ENCODE measurements at places on chromosomes 6 and 20. TPM values are rescaled to one million over a fixed set of nuclear protein-coding genes. Genes with fewer than 3 reads are reported as not detected.

The TCP11 gene
- total RNA-seq: not detected

GRCh38 chr20:5843054-5843592 lies 92.9 kb downstream of the SHLD1 start:
- no peaks in the 10 kb centered on the region for H3K27me3 ChIP-seq
- H3K27ac ChIP-seq: no peak overlapping the region
- H3K4me1 ChIP-seq: peaks cover 6% of the 10 kb centered on the region
- no peak overlapping the region for H3K4me3 ChIP-seq

The OTOR gene
- total RNA-seq: not detected

The PACRG gene
- total RNA-seq: 12.3 TPM

- H3K27me3 ChIP-seq: no peaks in the 10 kb centered on the region
- H3K4me3 ChIP-seq: no peak overlapping the region
- no peak for DNase-seq
- no peaks in the 10 kb centered on the region for H3K36me3 ChIP-seq
These were observed 40.4 kb upstream of the DOK5 start for GRCh38 chr20:54435015-54435414.

The KCNG1 gene
- total RNA-seq: 19.0 TPM

The SAMD3 gene
- 4.9 TPM for total RNA-seq

DNA sequence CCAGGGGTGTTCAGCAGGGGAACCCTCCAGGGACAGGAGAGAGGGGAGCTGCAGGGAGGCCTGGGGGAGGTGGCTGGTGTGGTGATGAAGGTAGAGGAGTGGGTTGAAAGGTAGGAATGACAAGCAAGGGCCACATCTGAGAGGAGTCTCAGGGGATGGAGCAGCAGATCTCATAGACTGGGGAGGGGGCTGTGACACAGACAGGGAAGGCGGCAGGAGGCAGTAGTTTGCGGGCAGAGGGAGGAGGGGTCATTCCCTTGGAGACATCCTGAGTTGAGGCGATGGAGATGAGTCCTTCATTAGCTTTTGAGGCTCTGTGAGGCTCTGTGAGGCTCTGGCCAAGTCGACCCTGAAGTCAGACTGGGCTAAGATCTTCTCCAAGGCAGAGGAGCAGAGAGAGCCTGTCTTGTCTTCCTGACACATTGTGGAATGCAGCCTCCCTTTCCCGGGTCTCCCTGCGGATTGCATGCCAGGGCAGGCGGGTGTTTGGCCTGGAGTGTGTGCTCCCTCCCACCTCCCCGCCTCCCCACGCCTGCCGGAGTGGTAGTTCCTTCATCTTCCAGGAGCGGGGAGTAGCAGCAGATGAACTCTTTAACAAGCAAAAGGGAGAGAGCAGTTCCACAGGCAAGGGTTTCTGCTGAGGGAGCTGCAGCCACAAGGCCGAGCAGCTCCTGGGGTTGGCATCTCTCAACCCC lies 34.3 kb upstream of the MLN start:
- DNase-seq: peak; percentile 77
- no peaks in the 10 kb centered on the region for H3K36me3 ChIP-seq
- no peaks in the 10 kb centered on the region for H3K27me3 ChIP-seq
- peak overlapping the region; percentile 14 for H3K27ac ChIP-seq
- H3K4me3 ChIP-seq: no peak overlapping the region
- peaks cover 6% of the 10 kb centered on the region for H3K4me1 ChIP-seq

The PRL gene
- not detected for total RNA-seq

The ADGB gene
- 1.9 TPM for total RNA-seq

DNA sequence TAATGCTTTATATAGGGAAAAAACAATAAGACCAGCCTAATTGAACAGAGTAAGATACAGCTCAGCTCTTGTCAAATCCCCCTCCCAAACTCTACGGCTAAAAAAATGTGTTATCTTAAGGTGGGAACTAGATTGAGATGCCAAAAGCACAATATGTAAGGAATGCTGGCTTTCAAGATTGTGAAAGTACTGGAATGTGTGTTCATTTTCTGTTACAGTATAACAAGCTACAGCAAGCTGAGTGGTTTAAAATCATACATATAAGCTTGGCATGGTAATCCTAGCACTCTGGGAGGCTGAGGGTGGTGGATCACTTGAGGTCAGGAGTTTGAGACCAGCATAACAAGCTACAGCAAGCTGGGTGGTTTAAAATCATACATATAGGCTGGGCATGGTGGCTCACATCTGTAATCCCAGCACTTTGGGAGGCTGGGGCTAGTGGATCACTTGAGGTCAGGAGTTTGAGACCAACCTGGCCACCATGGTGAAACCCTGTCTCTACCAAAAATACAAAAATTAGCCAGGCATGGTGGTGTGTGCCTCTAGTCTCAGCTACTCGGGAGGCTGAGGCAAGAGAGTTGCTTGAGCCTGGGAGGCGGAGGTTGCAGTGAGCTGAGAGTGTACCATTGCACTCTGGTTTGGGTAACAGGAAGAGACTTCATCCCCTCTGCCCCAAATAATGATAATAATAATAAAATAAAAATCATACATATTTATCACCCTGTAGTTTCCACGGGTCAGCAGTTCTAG lies 297.7 kb downstream of the DOK5 start:
- H3K27ac ChIP-seq: no peak overlapping the region
- H3K27me3 ChIP-seq: no peaks in the 10 kb centered on the region
- H3K36me3 ChIP-seq: no peaks in the 10 kb centered on the region
- no peaks in the 10 kb centered on the region for H3K4me1 ChIP-seq

GRCh38 chr6:116412270-116412669 lies 41.5 kb downstream of the DSE start:
- H3K27me3 ChIP-seq: no peaks in the 10 kb centered on the region
- H3K27ac ChIP-seq: no peak overlapping the region
- H3K36me3 ChIP-seq: no peaks in the 10 kb centered on the region
- no peak for DNase-seq

The SNRPB gene
- 268 TPM for total RNA-seq

The CST5 gene
- not detected for total RNA-seq

DNA sequence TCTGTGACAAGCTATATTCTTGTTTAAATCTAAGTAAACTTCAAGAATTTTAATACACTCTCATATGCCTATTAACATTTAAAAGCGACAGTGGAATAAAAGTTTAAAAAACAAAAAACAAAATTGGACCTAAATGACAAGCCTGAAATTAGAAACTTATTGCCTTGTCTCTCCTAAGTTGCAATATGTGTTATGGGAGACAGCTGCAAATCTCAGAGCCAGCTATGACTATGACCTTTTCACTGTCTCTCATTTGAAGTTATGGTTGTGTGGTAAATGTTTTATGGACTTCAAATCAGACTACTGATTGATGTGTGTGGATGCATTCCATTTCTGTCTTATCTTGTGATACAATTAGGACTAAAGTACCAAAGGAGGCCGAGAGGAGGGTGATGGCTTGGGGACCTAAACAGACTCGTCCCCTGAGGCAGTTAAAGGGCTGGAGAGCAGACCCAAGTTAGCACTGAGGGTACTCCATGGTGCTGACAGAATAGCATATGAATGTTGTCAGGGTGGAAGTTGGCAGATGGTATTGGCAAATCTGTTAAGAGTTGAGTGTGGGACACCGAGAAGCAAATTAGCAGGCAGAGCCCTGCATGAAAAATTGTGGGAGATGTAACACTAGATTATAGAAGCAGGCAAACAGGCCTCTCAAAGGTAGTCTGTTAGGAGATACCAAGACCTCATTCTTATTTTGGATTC lies 930.1 kb upstream of the MAN1A1 start:
- H3K27me3 ChIP-seq: no peaks in the 10 kb centered on the region
- no peaks in the 10 kb centered on the region for H3K4me1 ChIP-seq
- no peak overlapping the region for H3K4me3 ChIP-seq
- no peak for DNase-seq
- no peak overlapping the region for H3K27ac ChIP-seq

The SMPDL3A gene
- total RNA-seq: 9.8 TPM

GRCh38 chr20:8524101-8525016 lies 392.3 kb downstream of the PLCB1 start:
- H3K4me3 ChIP-seq: no peak overlapping the region
- no peaks in the 10 kb centered on the region for H3K4me1 ChIP-seq
- DNase-seq: no peak
- H3K27me3 ChIP-seq: no peaks in the 10 kb centered on the region
- no peak overlapping the region for H3K27ac ChIP-seq
- no peaks in the 10 kb centered on the region for H3K36me3 ChIP-seq

DNA sequence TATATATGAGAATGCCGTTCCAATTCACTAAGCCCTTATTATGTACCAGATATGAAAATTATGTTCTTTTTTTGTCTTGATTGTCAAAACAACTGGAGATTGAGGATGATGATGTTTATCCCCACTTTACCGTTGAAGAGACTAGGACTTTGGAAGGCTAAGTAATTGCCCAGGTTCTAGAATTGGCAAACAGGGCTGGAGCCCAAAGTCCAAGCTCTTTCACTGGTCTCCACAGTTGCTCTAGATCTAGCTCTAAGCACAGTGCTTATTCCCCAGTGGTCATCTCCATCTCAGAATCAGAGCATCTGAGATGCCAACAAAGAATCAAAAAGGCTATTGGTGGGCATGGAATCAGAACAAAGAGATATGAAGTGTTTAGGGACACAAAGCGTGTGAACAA lies 215.3 kb upstream of the FOXA2 start:
- H3K4me3 ChIP-seq: no peak overlapping the region
- no peak overlapping the region for H3K27ac ChIP-seq
- no peak for DNase-seq

The PCMTD2 gene
- 162 TPM for total RNA-seq

The ZNF184 gene
- total RNA-seq: 3.8 TPM

GRCh38 chr6:118680452-118681095 lies 29.2 kb upstream of the CEP85L start:
- H3K4me3 ChIP-seq: no peak overlapping the region
- H3K27ac ChIP-seq: no peak overlapping the region
- no peaks in the 10 kb centered on the region for H3K27me3 ChIP-seq
- no peaks in the 10 kb centered on the region for H3K4me1 ChIP-seq

- no peak for DNase-seq
- H3K4me1 ChIP-seq: no peaks in the 10 kb centered on the region
- H3K27ac ChIP-seq: peak overlapping the region; percentile 91
- H3K27me3 ChIP-seq: no peaks in the 10 kb centered on the region
- H3K36me3 ChIP-seq: no peaks in the 10 kb centered on the region
These were observed 978 bp downstream of the HLA-A start for GRCh38 chr6:29943053-29943966.

GRCh38 chr6:6916598-6916997 lies 191.2 kb upstream of the RREB1 start:
- H3K27ac ChIP-seq: peak overlapping the region; percentile 65
- H3K4me1 ChIP-seq: no peaks in the 10 kb centered on the region
- H3K27me3 ChIP-seq: no peaks in the 10 kb centered on the region
- no peak for DNase-seq
- H3K36me3 ChIP-seq: no peaks in the 10 kb centered on the region
